ENCODE measurements at places on chromosomes 4 and X.

DNA sequence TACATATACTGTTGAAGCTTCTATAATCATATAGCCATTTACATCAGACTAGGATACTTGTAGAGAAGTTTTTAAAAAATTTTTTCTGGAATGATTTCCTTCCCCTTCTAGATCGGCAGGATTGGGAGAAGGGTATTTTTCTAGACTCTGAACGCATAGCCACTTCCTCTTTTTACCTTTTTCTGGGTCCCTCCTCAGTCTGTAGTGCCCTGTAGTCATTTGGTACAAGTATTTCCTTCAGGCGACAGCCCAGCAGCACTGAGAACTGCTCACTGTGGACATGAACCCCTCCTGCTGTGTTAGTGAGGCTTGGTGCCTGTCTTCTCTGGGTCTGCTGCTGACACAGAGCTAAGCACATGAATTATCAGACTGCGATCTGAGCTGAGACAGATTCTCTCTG is 255.4 kb downstream of the ARHGAP10 start:
- no peak for DNase-seq

GRCh38 chr4:25767877-25768725 is 94.7 kb downstream of the SEL1L3 start:
- DNase-seq: no peak

DNA sequence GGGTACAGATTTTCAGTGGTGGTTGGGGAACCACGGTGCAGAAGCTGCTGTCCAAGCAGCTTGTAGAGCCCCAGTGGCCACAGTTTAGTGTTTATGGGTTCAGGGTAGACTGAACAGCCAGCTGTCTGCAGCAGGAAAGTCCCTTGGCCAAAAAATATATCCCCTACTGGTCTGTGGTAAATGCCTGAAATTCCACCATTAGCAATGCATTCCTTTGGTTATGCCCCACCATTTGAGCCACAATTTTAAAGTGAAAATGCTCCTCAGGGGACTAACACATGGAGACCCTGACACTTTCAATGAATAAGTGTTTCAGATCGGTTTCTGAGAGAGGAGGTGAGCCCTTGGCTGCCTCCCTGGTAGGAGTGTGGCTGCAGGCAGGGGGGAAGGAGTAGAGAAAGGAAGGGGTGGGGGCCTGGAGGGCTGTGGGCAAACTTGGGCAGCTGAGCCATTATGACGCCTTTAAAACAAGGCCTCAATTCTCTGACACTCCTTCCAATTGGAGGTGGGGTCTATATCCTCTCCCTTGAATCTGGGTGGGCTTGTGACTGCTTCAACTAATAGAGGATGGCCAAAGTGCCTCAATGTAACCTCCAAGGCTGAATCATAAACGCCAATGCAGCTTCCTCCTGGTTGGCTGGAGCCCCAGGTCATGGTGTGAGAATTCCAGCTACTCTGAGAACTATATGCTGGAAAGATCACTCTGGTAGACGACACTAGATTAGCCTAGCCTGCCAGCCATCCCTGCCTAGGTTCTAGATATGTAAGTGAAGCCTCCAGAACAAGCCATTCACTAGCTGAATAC is 75.8 kb upstream of the ATP6AP2 start:
- no peak for DNase-seq

GRCh38 chrX:36909676-36910030 is 98.5 kb upstream of the FAM47C start:
- no peak for DNase-seq

DNA sequence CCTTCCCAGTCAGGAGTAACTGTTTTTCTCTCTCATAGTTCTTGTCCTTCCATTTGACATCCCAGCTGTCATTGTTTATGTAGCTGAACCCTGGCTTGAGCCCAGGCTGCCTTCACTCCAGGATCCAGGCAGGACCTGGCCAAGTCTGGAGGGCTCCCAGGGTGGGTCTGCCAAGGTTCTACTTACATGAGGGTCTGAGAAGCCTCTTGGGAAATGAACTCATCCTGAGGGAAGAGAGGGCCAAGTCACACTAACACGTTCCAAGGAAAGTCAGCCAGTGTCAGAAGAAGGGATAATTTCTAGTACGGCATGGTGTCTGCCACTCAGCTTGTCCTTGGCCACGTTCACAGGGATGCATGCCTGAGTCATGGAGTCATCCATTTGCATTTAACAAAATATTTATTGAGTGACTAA is 54.8 kb upstream of the SRD5A3 start:
- DNase-seq: no peak

DNA sequence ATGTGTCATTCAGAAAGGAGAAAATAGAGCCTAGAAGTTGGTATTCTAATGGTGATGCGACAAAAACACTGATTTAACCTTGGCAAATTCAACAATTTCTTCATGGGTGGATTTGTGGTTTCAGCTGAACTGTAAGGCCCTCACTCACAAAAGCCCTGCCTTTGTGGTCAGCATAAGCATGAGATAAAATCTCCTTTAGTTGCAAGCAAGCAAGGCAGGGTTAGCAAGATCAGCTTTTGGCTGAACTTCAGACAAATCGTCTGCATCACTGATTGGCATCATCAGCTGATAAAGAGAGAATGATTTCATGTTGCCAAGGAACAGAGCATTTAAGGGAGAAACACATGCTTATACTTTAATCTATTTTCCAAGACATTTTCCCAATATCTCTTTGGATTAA is 2582.2 kb downstream of the PCDH7 start:
- no peak for DNase-seq
